ENCODE measurements at places on chromosomes 5 and 9.

DNA sequence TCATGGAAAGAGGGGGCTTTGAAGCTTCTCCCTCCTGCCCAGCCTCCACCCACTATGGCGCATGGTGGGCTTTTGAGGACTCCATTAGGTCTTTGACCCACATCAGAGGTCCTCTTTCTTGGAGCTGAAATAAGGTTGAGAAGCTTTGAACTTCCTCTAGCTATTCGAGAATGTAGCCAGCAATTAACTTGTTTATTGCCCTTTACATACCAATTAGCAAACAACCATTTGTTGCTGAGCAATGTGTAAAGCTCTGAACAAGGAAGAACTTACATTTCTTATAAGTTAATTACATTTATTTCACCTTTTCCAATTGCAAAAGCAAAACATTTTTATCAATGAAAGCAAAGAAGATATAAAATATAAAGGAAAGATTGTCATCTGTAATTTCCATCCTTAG, 30.5 kb upstream of the FOXB2 start:
- DNase-seq = no peak

DNA sequence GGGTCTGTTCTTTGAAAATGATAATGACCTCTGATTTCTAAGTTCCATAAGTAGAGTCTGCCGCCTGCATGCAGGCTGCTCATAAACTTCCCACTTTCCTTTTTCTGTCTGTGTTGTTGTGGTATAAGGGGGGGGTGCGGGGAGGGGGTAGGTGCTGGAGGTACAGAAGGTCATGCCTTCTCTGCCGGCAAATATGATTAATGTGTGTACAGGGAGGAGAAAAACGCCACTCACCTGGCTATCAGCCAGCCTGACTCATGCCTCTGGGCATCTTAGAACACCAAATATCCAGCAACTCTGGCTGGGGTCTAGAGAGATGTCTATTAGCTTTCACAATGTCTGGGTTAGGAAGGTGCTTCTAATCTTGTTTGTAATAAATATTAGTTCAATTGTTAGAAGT, 128.3 kb downstream of the EFNA5 start:
- no peak for DNase-seq

- no peak for DNase-seq
Observed at GRCh38 chr5:179115845-179116524, 55.8 kb downstream of the ZNF354C start.

GRCh38 chr9:68779558-68780379, 74.7 kb downstream of the PIP5K1B start:
- peak; percentile 85 for DNase-seq

GRCh38 chr9:8346296-8346695, 546.7 kb upstream of the DMAC1 start:
- DNase-seq = no peak

DNA sequence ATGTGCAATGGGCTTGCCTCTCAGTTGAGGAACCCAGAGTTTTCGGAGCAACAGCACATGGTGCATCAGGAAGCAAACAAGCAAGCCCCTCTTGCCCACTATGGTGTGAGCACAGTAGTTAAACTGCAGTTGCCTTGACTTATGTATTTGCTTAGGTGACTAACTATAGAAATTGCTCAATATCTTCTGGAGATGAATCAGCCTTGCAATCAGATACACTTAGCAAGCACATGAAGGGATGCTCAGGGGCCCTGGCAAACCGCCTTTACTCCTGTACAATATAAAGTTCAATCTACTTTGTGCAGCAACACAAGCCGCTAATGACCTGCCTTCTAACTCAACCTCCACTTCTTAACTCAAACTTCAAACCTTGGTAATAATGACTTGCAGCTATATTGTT, 581.7 kb upstream of the RIOK2 start:
- no peak for DNase-seq

DNA sequence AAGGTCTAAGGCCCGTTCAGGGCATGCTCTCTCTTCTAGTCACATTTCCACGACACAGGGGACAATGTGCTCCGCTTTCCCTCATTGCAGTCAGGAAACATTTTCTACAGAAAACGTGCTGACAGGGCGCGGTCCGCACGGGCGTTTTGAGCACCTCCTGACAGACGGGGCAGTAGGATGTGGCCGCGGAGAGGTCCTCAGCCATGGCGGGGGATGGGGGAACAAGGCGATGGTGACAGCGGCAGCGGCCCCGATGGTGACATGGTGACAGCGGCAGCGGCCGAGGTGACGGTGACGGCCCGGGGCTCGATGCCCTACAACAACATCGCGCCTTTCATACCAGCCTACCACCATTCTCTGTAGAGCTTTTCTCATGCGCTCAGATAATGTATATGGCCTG, 4.1 kb downstream of the PLPP1 start:
- DNase-seq = no peak

DNA sequence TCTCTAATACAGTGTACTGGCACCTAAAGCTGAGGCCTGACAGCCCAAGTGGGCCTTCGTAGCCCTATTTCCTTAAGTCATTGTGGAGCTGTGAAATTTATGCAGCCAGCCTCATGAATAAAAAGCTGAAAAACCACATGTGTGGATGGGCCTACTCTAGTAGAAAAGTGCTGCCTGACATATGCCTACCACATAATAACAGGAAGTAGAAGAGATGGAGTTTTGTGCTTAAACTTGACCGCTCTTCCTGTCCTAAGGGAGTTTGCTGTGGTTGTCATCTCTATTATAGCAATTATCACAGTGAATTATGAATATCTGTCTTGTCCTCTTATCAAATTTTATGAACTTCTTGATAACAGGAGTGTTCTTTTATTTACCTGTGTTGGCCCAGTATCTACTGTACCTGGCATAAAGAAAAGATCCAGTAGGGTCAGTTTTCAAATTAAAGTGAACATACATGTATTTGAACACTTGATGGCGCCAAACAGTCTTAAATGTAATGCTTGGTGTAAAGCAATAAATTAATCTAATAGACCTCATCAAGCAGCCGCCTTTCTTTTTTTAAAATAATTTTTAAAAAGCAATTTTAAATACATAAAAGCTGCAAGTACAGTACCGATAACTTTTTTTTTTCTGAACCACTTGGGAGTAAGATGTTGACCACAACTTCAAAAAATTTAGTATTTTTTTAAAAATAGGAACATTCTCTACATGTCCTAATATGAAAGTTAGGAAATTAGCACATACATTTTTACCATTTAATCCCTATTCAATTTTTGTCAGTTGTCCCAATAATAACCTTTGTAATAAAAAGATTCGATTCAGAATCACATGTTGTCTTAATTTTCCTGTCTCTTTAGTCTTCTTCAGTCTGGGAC, 51.0 kb downstream of the FKTN start:
- peak; percentile 34 for DNase-seq

DNA sequence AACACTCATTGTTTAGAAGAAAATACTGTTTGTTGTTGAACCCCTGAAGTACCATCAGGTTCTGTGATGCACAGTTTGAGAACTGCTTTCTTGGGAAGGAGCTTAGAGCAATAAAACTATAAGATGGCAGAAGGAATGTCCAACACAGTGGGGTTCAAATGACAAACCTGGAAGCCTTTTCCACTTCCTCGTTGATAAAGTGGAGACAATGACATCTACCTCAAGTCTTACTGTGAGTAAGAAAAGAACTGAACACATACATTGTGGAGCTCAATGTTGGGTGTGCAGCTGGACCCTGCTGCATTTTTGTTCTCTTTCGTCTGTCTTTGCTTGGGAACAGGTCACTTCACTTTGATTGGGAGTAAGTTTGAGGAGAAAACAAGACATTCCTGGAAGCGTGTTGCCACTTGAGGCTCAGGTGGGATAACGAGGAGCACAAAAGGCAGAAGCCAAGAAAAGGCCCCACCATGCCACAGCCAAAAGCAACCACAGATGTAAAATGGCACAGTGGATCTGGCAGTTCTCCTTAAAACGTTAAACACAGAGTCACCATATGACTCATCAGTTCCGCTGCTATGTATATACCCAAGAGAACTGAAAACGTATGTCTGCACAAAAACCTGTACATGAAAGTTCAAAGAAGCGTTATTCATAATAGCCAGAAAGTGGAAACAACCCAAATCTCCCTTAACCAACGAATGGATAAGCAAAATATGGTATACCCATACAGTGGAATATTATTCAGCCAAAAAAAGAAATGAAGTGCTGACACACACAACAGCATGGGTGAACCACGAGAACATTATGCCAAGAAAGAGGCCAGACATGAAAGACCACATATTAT, 42.9 kb upstream of the SUB1 start:
- DNase-seq = no peak

Data from hippocampal formation (tissue), 2 donors.